ENCODE measurements at places on chromosomes 11 and 22.

DNA sequence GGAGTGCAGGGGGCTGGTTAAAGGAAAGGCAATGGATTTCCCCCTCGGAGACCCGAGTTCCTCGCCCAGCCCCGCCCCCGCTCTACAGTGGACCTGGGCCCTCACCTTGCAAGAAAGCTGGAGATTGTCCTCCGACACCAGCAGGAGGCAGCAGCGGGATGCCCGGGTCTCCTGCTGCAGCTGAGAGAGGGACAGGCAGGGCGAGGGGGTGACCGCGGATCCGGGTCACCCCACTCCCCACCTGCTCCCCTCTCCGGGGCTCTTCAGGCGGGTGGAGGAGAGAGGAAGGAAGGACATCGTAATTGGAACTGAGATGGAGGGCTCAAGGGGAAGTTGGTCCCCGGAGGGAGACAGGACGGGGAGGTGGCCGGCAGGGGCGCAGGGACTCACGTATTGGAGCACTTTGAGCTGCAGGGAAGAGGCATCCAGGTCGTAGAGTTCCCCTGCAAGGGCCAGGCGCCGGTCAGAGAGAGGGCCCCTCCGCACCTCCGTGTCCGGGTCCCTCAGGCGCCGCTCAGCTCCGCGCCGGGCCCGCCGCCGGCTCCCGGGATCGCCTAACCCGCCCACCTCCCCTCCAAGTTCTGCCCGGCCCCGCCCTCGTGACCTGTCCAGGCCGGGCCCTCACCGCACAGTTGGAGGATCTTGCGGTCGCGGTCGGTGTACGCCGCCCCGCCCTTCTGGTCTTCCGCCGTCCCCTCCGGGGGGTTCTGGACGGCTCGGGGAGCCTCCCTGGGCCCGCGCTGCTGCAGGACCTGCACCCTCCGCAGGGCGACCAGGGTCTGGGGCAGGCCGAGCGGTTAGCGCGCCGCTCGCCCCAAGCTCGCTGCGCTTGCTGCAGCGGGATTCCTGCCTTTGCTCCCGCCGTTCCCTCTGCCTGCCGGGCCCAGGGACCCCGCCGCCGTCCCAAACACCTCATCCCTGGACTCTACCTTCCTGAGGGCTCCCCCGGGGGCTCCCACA, 84.1 kb downstream of the PDE2A start:
- no peak for DNase-seq

GRCh38 chr11:125949271-125950177, 3.7 kb downstream of the VSIG10L2 start:
- DNase-seq, result no peak

GRCh38 chr22:32545801-32546200, 71.2 kb downstream of the FBXO7 start:
- DNase-seq, result no peak

- no peak for DNase-seq
These were observed 566 bp downstream of the DDB1 start for GRCh38 chr11:61332281-61332796.

GRCh38 chr11:68398995-68399851, 61.3 kb upstream of the PPP6R3 start:
- no peak for DNase-seq

DNA sequence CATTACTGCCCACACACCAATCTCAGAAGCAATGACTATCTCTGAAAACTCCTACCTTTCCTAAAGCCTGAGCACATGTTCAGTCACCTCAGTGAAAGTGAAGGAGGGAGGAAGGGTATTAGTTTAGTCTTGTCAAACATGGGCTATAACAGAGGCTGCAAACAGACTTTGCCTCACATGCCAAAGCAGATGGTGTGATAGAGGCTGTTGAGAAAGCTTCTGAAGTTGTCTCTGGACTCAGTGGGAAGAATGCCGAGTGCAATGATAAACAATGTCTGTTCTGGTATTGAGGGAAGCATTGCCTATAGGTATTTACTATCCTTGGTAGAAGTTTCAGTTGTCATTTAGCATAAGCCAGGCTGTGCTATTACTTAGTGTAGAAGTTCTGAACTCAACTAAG, 314.5 kb upstream of the CCDC90B start:
- no peak for DNase-seq

GRCh38 chr11:119486691-119487259, 63.8 kb upstream of the THY1 start:
- DNase-seq, result no peak

GRCh38 chr11:128419012-128419767, 168.2 kb downstream of the ETS1 start:
- DNase-seq, result no peak

- no peak for DNase-seq
These were observed 16.5 kb downstream of the NUP50 start for GRCh38 chr22:45180146-45180679.

- DNase-seq, result no peak
These were observed 27.6 kb downstream of the SLC22A6 start for GRCh38 chr11:62957147-62957546.

GRCh38 chr22:26998129-26998528, 340.7 kb downstream of the MIAT start:
- no peak for DNase-seq

- DNase-seq, result no peak
These were observed 95.6 kb downstream of the LDLRAD3 start for GRCh38 chr11:36039471-36039870.

DNA sequence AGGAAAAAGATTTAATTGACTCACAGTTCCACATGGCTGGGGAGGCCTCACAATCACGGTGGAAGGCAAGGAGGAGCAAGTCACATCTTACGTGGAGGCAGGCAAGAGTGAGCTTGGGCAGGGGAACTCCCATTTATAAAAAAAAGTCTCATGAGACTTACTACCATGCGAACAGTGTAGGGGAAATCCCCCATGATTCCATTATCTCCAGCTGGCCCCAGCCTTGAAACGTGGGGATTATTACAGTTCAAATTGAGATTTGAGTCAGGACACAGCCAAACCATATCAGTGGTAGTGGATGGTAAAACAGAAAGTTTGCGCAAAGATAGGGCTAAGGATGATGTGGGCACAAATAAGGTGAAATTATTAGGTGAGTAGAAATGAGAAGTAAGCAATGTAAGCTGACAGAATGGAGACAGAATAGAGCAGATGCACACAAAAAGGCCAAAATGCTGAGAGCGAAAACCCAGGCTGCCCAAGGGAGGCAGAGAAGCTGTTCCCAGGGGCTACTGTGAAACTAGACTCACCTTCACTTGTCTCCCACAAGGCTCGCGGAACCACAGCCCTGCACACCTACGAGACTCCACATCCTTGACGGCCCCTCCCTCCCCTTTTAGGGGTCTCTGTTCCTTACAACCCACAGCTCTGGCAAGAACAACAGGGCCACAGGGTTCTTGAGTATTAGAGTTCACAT, 377.6 kb downstream of the CADM1 start:
- no peak for DNase-seq

DNA sequence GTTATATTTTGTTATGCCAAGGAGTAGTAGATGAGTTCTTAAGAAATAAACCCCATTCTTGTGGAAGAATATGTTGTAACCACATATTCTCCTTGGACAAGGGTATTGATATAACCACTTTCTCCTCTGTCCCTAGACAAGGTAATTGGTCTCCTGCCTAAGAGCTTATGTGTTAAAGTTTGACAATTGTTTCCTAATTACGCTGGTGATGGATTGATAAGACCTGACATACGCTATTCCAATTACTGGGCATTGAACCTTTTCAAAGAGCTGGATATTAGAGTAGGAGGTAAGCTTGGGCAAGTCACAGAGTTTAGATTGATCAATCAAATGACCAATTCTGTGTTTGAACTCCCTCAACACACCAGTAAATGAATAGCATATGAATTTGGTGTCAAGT, 88.9 kb downstream of the RAB38 start:
- DNase-seq, result no peak

DNA sequence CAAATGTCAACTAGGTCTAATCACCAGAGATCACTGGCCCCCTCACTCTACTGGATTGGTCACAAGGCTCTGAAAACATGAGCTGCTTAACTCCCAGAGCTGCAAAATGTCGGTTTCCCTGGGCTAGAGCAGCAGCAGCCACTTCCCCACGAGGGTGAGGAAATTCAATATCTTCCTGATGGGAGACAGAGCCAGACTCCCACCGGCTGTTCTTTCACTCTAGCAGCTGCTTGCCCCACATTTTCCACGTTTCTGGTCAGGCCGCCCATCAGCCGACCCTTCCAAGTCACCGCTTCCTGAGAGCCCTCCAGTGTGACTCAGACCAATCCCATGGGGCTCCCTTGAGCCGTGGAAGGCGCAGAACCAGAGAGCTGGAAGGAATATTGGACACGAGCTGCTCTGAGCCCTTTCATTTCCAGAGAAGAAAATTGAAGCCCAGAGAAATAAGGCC, 227.0 kb downstream of the ADAMTS15 start:
- no peak for DNase-seq

DNA sequence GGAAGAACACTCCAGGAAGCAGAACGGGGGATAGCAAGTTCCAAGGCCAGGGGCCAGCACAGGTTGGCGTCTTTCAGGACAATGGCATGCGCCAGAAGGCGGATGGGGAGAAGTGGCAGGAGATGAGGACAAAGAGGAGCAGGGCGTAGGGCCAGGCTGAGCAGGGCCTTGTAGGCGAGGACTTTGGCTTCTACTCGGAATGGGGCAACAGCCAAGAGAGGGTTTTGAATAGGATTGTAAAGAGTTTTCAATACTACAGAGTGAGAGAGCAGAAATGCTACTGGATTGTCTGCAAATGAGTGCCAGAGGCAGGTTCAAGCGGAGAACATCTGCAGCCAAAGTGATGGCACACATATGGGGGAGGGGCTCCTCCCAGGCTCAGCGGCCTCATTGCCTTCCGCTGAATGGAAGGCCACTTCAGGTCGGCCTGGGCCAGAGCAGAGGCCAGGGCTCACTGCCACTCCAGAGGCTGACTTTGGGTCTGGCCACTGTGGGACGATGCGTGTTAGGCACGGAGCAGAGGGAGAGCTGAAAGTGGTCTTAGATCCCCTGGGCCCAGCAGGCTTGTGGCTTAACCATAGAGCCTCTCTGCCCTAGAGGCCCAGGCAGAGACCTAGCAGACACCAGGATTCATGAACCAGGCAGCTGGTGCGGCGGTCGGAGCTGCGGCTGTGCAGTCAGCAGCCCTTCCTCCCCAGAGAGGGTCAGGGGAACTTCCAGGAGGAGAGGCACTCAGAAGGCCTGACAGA, 118.2 kb downstream of the DSCAML1 start:
- no peak for DNase-seq

GRCh38 chr11:75874684-75875341, 59.8 kb downstream of the UVRAG start:
- DNase-seq, result no peak
